ENCODE measurements at places on chromosomes 1 and 21.

GRCh38 chr1:43452789-43453441, 816 bp downstream of the HYI start:
- DNase-seq = no peak

GRCh38 chr1:82395440-82395839, 594.7 kb downstream of the ADGRL2 start:
- no peak for DNase-seq

GRCh38 chr1:239802275-239802674, 289.4 kb upstream of the FMN2 start:
- DNase-seq = no peak

- DNase-seq = no peak
These were observed 253.8 kb downstream of the KAZN start for GRCh38 chr1:14852291-14852690.

DNA sequence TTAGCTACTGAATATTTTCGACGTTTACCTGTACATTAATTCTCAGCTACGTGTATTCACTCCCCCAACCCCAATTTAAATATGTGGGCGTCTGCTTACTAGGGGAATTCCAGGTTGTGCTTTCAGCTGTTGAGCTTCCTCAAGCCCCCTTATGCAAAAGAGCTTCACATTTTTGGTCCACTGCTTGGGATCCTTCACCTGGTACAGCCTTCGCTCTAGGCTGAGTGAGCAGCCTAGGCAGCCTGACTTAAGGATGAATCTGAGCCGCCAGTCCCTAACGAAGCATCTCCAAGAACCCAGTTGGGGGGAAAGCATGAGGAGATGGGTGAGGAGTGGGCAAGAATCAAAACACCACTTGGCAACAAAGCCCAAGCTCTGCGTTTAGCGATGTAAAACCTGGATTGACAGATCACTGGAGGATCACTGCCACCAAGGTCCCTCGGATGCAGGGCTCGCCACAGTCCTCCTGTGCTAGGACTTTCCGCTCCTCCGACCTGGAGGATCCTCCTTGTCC, 674 bp downstream of the BCL10 start:
- DNase-seq = no peak

DNA sequence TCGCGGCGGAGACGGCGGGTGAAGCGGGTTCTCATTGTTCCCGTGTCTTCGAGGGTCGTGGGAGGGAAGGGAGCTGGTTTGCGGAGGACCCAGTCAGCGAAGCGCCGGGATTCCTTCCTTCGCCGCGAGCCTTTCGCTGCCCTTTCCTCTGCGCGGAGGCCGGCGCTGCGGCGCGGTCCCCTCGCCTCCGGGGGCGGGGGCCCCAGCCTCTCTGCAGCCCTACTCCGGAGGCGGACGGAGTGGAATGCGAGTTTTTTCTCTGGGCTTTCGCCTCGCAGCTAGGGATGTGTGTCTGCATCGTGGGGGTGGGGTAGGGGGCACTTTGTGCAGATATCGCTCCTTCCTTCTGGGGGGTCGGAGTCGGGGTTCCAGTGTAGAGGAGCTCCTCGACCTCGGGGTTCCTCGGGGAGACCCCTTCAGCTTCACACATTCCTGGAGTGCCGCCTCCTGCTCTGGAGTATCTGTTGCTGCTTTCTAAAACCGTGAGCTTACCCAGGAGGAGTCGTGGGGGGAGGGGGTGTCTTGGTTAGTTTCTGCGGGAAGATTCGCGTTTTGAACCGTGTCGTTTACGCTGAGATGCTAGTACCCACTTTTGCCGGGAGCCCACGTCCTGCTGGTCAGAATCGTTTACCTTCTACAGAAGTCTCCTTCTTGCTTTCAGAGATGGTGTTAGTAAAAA, 595 bp downstream of the RNF2 start:
- peak; percentile 84 for DNase-seq

DNA sequence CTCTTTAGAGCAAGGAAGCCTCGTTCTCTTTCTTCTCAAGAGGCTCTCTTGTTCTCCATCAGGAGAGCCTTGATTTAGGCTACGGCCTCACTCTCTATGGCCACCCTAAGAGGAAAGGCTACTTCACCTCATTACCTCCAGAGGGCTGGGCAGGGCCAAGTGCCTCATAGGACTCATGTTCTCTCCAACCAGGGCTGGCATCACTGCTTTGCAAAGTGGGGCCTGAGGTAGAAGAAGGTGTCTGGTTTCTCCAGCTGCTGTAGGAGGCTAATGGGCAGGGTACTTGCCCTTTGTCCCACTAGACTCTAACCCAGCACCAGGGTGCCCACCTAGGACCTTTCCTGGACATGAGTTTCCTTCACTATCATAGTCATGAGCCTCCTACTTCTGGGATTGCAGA, 2.1 kb upstream of the ATXN7L2 start:
- DNase-seq = no peak

Measured in SK-N-SH (cell line).